ENCODE measurements at places on chromosomes 6 and 20. TPM values are rescaled to one million over a fixed set of nuclear protein-coding genes. Genes with fewer than 3 reads are reported as not detected.

DNA sequence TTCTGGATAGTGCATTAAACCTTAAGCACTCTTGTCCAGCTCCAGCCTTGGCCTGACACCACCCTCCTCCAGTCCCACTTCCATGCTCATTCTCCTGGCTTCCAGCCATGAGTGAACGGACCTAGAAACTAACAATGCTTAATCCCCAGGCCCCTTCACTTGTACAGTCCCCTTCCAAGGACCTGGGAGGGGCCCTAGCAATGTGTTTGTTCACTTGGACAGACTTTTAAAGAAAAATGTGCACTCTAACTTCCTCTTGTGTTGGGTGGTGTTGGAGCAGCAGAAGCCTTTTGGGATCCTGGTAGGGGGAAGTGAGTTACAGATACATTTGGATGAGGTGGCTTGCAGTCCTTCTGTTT lies 48.9 kb upstream of the CCN6 start:
- no peak for DNase-seq

- DNase-seq: no peak
Measured at GRCh38 chr6:7137335-7138045, 29.7 kb downstream of the RREB1 start.

Gene SLC16A10
- 5.2 TPM for total RNA-seq

Gene CASS4
- not detected for total RNA-seq

Data from HT1080 (cell line).